NCI-H1048 (cell line): ENCODE measurements at places on chromosomes 16 and 17.
A peak's percentile ranks its signal among the peaks of the same experiment; 100 is the strongest.

GRCh38 chr16:83624429-83625120, 183.2 kb upstream of the HSBP1 start:
- DNase-seq = no peak

- DNase-seq = no peak
Observed at GRCh38 chr16:55505333-55506015, 3.4 kb upstream of the LPCAT2 start.

DNA sequence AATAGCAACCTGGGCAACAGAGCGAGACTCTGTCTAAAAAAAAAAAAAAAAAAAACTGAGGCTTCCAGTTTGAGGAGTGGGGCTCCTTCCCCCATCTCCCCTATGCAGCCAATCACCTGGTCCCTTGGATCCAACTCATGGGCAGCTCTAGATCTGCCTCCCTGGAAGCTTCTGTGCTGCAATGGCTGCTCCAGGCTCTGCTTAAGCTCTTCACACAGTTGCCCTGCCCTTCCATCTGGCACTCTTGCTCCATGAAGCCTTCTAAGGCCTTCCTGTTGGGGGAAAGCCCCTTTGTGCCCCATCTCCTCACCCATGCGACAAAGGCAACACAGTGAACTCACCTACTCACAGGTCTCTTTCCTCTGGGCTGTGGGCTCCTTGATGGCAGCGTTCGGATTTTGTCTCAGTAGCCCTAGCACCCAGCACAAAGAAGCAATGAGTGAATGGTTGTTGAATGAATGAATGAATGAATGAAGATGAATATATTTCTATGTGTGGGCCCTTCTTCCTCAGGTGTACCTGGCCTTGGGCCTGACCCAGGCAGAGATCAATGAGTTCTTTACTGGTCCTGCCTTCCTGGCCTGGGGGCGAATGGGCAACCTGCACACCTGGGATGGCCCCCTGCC, 1.9 kb downstream of the NAGLU start:
- DNase-seq = no peak

- DNase-seq = no peak
Observed at GRCh38 chr16:1182316-1182671, 29.4 kb downstream of the CACNA1H start.

GRCh38 chr17:72525225-72526015, 404.6 kb downstream of the SOX9 start:
- DNase-seq = no peak

DNA sequence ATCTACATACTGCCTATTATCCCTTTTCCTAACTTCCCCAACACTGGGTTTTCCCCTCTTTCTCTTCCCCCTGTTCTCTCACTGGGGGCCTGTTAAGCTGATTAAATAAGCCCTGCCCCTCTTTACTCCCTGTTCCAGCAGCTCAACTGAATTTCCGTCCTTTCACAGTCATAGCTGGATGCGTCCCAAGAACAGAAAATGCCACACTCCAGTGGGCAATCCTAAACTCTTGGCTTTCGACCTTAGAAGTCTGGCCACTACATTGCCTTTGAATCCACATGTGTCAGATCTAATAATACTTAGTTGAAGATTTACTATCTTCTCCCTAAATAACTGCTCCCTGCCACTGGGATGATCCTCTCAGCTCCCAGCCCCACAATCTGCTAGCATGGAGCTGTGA, 34.5 kb downstream of the KCNJ16 start:
- no peak for DNase-seq

DNA sequence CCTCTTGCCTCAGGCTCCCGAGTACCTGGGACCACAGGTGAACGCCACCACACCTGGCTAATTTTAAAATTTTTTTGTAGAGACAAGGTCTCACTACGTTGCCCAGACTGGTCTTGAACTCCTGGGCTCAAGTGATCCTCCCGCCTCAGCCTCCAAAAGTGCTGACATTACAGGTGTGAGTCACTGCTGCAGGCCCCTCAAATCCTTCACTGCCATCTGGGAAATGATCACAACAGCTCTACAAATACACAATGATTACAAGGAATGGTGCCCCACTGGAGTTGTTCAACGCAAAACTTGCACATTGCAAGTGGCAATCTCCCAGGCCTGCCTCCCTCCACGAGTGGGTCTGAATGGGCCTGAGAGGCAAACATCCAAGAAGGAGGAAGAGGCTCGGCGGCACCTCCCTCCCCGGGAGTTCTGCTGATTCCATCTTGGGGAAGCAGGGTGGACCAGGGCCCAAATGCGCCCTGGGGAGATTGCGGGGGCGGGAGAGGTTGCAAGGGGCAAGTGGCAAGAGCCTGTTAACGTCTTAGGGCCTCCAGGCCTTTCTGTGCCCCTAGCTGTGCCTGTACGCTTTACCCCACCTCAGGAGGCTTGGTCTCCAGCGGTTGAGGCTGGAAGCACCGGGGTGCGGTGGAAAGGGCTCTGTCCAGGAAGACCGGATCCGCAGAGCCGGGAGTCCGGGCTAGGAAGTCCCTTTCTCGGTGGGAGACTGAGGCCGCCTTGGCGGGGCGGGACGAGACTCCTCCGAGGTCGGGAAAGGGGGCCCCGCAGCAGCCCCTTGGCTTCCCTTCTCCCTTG, 656 bp upstream of the IGFBP4 start:
- no peak for DNase-seq

DNA sequence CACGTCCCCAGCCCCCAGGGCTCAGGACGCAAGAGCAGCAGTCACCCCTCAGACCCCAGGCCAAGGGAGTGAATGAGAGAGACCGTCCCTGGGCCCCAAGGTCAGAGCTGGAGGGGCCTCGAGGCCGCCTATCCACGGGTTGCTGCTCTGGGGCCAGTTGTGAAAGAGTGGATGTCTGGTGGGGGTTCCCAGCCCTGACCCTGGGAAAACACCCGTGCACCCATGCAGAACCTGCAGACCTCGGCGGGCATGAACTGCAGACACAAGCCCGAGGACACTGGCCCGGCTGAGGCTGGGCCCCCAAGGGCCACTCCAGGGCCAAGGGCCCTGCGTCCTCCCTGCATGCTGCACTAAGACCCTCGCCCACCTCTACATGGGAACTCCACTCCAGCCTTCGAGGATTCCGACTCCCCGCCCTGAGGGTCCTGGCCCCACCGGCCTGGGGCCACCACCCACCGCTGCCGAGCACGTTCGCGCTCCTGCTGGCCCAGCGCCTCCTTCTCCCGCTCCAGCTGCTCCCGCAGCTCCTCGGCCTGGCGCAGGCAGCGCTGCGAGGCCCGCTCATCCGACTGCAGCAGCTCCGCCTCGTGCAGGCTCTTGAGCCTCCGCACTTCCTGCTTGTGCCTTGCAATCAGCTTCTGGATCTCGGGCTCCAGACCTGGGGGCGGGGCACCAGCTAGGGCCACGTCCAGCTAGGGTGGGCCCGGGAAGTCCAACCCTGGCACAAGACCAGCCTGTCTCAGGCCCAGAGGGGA, 27.6 kb upstream of the AATK start:
- DNase-seq = no peak

DNA sequence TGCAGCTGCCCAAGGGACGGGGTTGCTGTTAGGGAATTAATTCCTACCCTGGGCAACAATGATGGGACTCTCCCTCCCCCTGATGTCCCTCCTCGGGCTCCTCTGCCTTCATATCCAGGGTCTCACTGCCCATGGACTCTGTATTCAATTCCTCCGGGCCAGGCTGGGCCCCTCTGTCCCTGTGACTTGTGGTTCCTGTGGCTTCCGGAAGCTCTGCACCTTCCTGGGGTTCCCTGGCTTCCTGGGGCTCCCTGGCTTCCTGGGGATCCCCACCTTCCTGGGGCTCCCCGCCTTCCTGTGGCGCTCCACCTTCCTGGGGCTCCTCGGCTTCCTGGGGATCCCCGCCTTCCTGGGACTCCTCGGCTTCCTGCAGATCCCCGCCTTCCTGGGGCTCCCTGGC, 35.2 kb downstream of the SRL start:
- DNase-seq = no peak

- no peak for DNase-seq
Observed at GRCh38 chr17:6392609-6393350, 42.1 kb downstream of the AIPL1 start.

DNA sequence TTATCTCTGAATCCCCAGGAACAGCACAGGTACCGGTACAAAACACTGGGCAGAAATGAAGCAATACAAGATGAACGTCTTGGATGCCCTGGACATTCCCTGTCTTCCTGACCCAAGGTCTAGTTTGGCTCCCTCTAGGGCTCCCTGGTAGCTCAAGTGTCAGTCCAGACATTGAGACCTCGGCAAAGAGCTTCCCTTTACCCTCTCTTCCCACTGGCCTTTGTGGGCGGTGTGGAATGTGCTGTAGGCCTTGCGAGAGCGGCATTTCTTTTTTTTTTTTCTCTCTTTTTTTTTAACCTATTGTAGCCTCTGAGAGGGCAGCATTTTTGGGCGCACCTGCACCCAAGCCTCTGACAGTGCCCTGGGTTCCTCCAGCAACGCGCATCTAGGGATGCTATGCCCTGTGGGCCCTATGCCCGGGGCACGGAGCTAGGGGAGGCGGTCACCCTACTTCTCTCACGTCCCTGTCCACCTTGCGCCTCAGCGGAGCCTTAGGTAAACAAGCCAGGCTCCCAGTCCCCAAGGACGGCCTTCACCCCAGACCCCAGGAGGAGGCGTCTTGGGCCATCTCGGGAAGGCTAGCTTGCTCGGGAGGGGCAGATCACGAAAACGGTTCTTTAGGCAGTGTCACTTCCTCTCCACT, 1.2 kb upstream of the NFATC3 start:
- no peak for DNase-seq

DNA sequence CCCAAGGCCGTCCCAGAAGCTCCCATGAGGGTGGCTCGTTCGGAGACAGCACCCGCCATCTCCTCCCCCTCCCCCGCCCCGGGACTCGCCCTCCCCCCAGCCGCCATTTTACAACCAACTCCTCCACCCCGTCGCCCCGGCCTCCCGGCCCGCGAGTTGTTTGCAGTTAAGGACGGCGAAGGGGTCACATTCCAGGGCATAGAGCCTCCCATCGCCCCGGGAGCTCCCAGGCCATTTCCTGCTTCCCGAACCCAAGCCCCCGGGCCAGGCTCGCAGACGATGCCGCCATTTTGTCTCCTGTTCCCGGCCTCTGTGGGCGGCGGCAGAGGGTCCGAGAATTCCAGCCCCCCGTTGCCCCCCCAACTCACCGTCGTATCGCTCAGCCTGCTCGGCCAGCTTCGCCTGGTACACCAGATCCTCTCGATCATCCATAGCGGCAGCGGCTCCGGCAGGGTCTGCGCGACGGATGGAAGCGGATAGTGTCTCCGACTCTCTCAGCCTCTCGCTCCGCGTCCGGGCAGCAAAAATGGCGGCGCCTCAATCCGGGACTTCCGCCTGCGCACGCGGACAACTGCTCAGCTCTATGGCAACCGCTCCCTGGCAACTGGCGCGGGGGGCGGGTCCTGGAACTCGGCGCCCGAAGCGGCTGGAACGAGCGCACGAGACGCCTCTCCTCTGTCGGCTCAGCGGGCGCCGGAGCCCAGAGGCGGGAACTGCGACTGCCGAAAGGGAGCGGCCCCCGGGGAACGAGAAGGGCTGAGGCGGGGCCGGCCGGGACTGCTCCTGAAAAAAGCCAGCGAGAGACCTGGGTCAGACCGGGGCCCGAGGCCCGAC, at the start of gene YWHAE:
Gene YWHAE (minus strand): TSS at position 544 of the 834 bp plus-strand sequence. CDS start 112 bp downstream, at position 432.
- peak; percentile 91 for DNase-seq

GRCh38 chr16:47524007-47524405, 62.9 kb downstream of the PHKB start:
- DNase-seq = no peak

DNA sequence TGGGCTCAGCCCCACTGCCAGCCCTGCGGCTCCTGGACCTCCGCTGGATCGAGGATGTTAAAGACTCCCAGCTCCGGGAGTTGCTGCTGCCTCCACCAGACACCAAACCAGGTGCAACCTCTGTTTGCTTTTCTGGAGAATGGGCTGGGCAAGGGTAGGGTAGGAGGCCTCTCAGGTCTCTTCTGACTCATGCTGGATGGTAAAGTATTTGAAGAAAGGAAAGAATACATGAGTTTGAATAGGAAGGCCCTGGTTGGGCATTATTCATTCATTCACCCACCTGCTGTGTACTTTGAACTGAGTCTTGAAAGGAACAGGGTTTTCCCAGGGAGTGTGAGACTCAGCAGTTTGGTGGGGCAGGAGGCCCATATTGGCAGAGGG, 6.5 kb upstream of the ORAI3 start:
- DNase-seq = no peak

DNA sequence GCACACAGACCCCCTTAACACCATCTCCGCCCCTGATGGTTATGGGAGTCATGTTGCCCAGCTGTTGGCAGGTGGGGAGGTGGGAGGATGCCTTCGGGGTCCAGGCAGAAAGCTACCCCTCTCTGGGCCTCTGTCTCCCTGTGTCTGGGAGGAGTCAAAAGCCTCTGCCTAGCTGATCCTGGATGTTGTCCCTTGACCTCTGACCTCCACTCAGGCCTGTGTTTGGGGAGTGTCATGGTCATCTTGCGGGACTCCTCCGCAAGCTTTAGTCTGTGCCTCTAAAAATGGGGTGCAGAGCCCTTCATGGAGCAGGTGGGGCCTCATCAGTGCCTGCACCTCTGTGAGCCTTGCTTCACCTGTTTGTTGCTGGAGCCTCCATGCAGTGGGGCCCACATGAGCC, 3.8 kb downstream of the LLGL1 start:
- no peak for DNase-seq

GRCh38 chr16:30663820-30664219, 5.6 kb downstream of the FBRS start:
- DNase-seq = no peak

GRCh38 chr17:58378733-58379510, 26.9 kb upstream of the SUPT4H1 start:
- no peak for DNase-seq

DNA sequence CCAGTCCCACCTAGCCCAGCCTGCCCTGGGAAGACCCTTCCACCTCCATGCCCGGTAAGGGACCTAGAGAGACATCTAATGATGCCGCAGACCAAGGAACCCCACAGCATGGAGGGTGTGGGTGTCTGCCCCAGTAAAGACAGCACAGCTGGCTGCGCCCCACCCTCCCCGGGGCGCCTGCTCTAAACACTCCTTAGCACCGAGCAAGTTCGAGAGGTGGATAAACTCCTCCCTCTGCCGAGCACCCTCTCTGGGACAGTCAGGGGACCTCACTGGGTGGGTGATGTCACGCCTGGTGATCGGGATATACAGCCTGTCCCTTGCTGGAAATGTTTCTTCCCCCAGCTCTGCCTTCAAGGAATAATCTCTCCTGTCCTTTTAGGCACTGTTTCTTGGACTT, 16.7 kb upstream of the DNAI2 start:
- no peak for DNase-seq

GRCh38 chr17:28031174-28031573, 11.3 kb upstream of the NLK start:
- DNase-seq = no peak

- no peak for DNase-seq
Observed at GRCh38 chr17:42678951-42679491, 2.2 kb upstream of the PLEKHH3 start.
